ENCODE measurements at places on chromosomes 1 and 21.

GRCh38 chr1:7831458-7831857 lies 21.4 kb downstream of the UTS2 start:
- DNase-seq = no peak

- no peak for DNase-seq
These were observed 3.1 kb downstream of the NFASC start for GRCh38 chr1:204873714-204874113.

GRCh38 chr1:82823876-82824275 lies 1023.1 kb downstream of the ADGRL2 start:
- DNase-seq = no peak

- no peak for DNase-seq
These were observed 51.2 kb downstream of the B3GALT5 start for GRCh38 chr21:39663742-39664492.

- no peak for DNase-seq
These were observed 9.8 kb downstream of the PDZK1IP1 start for GRCh38 chr1:47179988-47180563.
